ENCODE measurements at places on chromosomes 5 and 9. TPM values are rescaled to one million over a fixed set of nuclear protein-coding genes. Genes with fewer than 3 reads are reported as not detected.

SLC4A9 gene
- 51.1 TPM for polyA plus RNA-seq

- DNase-seq: no peak
These were observed 133.0 kb upstream of the PPP1R26 start for GRCh38 chr9:135346438-135347050.

OR1L6 gene
- polyA plus RNA-seq: not detected

GRCh38 chr5:143231973-143232812 is 171.3 kb downstream of the NR3C1 start:
- DNase-seq: no peak

DNA sequence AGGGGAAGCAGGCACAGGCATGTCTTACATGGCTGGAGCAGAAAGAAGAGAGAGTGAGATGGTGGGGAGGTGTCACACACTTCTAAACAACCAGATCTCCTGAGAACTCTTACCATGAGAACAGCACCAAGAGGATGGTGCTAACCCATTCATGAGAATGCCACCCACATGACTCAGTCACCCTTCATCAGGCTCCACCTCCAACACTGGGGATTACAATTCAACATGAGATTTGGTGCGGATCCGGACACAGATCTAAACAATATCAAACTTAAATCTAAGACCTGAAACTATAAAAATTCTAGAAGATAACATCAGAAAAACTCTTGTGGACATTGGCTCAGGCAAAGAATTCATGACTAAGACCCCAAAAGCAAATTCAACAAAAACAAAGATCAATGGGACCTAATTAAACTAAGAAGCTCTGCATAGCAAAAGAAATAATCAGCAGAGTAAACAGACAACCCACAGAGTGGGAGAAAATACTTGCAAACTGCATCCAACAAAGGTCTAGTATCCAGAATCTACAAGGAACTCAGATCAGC is 65.4 kb downstream of the SPATA31C2 start:
- DNase-seq: no peak

DNA sequence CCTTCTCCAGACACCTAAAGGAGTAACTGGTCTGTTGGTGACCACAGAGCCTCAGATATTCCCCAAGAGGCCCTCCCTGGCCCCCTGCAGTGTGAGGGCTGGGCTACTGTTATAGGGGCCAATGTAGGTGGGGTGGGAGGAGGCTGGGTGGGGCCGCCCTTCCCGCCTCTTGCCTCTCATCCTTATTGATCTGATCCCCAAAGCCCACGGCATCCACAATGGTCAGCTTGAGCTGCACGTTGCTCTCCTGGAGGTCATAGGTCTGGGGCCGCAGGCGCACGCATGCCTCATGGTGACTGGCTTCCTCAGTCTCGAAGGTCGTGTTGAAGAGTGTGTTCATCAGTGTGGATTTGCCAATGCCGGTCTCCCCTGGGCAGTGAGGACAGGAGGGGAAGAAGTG is 13.0 kb downstream of the SEPTIN8 start:
- DNase-seq: no peak

DNA sequence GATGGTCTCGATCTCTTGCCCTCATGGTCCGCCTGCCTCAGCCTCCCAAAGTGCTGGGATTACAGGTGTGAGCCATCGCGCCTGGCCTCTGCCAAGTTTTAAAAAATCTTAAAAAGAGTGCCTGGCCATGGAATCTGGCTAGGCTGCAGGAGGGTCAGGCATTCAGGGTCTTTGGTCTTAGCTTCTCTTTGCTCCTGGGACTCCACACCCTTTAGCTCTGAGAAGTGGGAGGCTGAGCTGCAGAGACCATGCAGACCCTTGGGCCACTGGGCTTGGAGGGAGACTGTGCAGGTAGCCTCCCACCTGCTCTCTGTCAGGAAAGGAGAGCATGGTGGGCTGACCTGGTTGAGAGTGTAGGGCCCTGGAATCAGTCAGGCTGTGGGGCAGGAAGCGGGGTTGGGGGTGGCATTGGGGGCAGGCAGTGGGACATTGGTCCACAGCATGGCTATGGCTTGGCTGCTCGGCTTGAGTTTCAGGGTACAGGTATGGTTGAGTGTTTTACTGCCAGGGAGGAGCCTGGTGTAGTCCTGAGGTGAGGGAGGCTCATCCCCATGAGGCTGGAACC is 20.8 kb downstream of the PHF2 start:
- DNase-seq: no peak

GRXCR2 gene
- polyA plus RNA-seq: not detected

GRCh38 chr5:139268364-139269202 is 25.0 kb upstream of the MATR3 start:
- DNase-seq: no peak

DEPDC1B gene
- 29.4 TPM for polyA plus RNA-seq

CCL27 gene
- polyA plus RNA-seq: 0.66 TPM

- no peak for DNase-seq
These were observed 5.6 kb downstream of the OTULINL start for GRCh38 chr5:14587150-14587549.

DMRTA1 gene
- polyA plus RNA-seq: 0.30 TPM

KIF20A gene
- 44.4 TPM for polyA plus RNA-seq

PCDHB8 gene
- 3.5 TPM for polyA plus RNA-seq

DNA sequence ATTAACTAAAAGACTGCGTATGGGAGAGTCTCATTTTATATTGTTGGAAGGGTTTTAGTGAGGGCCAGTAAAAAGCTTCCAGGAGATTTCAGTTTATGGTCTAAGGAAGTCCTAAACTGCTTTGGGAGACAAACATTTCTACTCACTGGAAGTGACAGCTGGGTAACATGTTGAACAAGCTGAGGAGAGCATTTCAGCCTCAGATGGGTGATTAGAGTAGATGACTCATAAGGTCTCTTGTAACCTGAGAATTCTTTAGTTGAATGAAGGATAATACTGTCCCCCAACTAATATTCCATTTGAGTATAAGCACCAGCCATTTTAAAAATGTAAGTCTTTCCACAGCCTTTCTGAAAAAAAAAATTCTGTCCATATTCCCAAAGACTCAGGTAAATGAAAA is 218.0 kb upstream of the C9orf72 start:
- DNase-seq: no peak

DNA sequence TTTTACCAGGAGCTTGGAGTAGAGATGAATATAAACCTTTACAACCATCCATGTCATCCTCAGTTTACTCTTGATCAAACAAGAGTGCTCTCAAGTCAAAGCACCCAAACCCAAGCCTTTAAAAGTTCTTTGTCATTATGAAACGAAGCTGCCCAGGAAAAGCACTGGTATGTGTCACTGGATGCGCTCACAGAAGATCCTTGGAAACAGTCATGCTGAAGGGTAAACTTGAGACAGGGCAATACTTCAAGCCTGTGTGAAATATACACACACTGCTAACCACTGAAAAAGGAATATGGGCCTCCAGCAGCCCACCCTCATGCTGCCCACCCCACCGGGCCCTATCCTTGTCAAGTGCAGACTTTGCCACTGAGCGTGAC is 84.5 kb downstream of the PRRT1B start:
- DNase-seq: no peak

GRCh38 chr5:95081500-95081960 is 203.4 kb downstream of the MCTP1 start:
- no peak for DNase-seq

DNA sequence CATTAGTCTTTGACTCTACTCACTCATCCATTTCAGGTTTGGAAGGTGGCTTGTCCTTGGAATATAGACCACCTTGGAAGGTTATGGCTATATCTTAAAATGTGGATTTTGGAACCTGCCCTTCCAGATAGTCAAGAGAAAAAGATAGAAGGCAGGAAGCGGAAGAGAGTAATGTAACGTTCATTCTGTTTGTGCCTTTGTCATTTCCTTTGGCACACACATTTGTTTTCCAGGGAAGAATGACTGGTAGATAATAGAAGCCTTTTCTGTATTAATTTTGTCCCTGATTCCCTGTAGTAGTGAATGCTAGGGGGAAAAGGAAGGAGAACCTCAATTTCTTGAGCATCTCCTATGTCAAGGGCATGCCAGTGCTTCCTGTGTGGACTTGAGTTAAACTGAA is 54.7 kb downstream of the PPIC start:
- no peak for DNase-seq

DNA sequence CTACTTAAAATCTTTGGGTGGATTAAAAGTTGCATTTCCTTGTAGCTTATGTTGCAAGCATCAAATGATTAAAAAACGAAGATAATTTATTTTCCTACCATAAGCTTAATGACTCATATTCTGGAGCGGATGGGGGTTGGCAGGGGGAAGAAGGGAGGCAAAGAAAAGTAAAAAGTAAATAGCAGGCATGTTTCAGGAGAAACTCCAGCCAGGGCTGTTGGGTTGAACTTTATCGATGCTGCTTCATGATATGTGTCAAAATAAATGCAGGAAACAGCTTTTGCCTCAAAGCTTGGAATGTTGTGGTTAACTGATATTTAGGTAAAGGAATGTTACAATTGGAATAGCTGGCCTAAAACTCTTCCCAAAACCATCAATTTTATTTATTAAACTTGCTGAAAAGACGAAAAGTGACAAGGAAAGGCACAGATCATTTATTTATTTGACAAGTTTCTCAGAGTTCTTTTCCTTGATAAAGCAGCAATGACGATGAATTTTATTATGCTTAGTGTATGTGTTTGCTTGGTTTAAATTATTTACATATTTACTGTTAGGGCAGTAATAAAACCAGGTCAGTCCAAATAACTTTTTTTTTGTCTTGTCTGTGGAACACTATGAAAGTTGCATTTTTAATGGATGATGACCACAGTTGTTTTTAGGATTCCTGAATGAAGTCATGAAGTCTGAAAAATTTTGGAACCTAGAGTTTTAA is 177.9 kb downstream of the PCSK1 start:
- no peak for DNase-seq

SH3PXD2B gene
- 33.0 TPM for polyA plus RNA-seq

GRCh38 chr9:27505744-27506161 is 18.3 kb upstream of the IFNK start:
- no peak for DNase-seq

GFI1B gene
- 0.39 TPM for polyA plus RNA-seq

FNBP1 gene
- 52.6 TPM for polyA plus RNA-seq

DNA sequence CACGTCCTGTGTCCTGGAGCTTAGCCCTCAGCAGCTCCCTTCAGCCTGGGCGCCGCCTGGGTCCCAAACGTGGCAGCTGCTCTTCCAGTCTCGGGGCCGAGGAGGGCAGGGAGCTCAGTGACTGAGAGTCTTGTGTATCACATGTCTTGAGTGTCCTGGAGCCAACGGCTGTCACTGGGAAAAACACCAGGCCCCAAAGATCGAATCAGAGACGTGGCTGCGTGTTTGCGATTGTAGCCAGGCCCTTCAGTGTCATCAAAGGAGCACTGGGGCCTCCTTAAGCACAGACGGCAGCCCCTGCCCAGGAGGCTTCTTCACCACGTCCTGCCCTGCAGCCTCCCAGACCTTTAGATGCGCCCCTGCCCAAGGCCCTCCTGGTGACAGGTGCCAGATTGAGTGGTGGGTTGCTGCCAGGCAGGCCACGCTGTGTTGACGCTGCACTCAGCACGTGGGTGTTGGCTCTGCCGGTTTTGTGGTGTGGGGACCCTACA is 5.7 kb upstream of the EXOC3 start:
- no peak for DNase-seq

DNA sequence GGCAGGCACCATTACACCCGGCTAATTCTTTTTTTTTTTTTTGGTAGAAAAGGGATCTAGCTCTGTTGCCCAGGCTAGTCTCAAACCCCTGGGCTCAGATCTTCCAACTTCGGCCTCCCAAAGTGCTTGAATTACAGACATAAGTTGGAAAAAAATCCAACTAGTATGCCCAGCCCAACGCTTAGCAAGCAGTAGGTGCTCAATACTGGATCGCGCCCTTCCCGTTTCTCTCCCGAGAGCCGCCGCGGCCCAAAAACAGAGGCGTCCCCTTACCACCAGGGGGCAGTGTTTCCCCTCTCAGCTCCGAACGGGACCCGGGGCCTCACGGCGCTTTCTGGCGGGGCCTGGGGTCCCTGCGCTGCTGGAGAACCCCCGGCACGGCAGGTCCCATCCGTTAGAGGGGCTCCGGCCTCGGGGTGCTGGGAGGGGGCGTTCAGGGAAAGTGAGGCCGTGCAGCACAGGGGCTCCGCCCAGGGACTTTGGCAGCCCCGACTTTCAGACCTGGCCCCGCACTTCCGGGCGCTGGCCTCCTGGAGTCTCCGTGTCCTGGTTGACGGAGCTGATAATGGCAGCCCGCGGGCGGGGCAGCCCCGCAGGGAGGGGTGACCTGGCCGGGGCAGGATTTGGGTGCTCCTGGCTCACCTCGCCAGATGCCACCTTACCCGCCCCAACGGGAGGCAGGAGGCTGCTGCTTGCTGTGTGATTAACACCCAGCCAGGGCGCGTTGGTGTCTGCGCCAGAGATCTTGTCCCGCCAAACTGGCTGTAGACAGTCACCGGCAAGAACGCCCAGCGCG is 15.2 kb downstream of the PTGES start:
- peak; percentile 70 for DNase-seq

DNA sequence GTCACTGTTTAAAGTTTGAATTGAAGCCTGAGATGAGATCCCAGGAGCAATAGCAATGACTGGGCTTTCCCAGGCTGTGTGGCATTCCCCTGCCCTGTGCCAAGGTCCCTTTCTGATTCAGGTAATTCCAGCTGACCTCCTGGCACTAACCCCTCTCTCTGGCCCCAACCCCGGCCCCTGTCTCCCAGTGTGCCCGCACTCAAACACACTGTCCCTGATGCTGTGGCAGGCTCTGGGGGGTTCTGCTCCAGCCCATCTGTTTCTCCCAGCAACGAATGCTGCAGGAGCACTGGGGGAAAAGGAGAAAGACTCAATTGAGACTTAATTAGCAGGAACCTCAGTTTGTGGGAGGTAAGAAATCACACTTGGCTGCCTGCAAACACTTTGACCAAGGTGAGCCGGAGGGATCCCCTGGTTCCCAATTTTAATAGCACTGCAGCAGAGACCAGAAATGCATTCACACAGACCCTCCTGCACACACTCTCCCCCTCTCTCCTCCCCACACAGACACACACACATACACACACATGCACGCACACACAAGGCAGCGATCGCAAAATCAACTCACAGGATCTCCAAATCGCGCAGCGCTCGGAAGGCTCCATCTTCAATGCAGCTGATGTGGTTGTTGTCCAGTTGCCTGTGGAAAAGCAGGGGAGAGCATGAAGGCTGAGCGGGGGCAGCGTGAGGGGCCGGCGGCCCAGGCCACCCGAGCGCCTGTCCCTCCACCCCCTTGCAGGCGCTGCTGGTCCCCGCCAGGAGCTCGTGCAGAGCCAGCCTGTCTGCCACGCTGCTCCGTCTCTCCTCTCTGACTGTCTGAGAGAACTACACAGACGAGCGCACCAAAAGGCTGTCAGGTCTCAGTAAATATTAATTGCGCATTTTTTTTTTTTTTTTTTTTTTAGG is 265.1 kb upstream of the PANK3 start:
- no peak for DNase-seq

IRX1 gene
- 35.9 TPM for polyA plus RNA-seq

B4GALT7 gene
- 18.6 TPM for polyA plus RNA-seq

PRRC1 gene
- 89.2 TPM for polyA plus RNA-seq

DNA sequence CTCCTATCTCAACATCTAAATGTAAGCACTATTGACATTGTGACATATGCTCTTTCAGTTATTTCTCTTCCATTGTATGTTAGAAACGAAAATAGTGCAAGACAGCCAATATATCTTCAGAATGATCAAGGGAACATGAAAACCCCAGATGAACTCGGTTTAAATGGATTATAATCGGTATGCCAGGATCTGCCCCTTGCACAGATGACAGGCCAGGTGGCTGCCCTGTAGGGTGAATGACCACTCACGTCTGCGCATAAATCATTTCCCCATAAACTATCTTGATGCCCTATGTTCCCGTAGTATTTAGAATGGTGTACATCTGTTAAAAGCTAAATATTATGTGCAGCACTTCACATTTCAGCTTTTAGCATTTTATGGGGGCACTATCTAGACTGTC is 69.7 kb upstream of the RANBP3L start:
- no peak for DNase-seq

PPIC gene
- 36.3 TPM for polyA plus RNA-seq

ACOT12 gene
- 0.68 TPM for polyA plus RNA-seq
